ENCODE measurements at places on chromosomes 1 and 21.
A peak's percentile ranks its signal among the peaks of the same experiment; 100 is the strongest.

DNA sequence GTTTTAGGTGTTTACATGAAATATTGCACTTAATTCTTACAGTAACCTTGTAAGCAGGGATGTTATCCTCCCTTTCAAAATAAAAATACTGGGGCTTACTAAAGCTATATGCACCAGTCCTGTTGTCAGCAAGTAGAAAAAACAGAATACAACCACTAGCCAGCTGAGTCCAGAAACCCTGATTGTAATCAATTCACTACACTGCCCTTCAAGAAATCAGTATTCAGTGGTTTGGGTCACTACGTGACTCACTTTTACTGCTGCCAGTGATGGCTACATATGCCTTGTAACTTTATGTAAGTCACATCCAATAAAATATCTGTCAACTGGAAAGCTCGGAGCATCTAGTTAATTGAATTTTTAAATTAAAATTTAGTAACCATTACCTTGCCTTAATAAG, 376.3 kb upstream of the DEPDC1 start:
- DNase-seq: no peak

DNA sequence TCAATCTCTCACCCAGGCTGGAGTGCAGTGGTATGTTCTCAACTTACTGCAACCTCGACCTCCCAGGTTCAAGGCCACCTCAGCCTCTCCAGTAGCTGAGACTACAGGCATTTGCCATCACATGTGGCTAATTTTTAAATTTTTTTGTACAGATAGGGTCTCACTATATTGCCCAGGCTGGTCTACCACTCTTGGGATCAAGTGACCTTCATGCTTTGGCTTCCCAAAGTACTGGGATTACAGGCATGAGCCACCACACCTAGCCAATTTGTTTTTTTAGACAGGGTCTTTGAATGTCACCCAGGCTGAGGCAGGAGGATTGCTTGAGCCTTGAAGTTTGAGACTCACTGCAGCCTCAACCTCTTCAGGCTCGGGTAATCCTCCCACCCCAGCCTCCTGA, 10.2 kb upstream of the USP48 start:
- no peak for DNase-seq

- DNase-seq: no peak
These were observed 668.2 kb downstream of the KIF26B start for GRCh38 chr1:245822996-245823395.

DNA sequence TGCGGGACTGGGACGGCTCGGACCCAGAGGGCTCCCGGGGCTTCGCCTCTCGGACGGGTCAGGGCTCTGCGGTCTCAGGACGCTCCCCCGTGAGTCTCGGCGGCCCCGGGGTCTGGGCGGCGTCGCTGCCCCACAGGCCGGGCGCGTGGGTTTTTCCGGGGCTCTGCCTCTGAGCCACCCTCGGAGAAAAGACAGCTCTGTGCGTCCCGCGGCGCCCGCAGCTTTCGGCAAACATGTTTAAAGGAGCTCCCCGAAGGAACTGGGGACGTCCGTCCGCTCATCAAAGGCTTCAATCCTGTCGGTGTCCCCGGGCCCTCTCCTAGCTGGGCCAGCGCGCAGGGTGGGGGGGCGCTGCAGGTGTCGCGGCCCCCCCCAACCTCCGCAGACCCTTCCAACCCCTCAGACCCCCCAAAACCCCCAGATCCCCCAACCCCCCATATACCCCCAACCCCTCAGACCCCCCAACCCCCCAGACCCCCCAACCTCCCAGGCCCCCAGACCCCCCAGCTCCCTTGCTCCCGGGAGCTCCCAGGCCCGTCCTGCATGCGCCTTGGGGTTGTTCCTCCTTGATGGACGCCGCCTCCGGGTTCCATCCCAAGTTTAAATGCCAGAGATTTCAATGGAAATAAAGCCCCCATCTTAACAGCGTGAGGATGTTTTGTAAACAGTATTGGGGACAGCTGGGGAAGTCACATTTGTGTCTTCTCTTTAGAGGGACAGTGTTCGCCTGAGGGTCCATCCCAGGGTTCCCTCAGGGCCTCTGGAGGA, 996 bp upstream of the C1orf159 start:
- peak; percentile 35 for DNase-seq

DNA sequence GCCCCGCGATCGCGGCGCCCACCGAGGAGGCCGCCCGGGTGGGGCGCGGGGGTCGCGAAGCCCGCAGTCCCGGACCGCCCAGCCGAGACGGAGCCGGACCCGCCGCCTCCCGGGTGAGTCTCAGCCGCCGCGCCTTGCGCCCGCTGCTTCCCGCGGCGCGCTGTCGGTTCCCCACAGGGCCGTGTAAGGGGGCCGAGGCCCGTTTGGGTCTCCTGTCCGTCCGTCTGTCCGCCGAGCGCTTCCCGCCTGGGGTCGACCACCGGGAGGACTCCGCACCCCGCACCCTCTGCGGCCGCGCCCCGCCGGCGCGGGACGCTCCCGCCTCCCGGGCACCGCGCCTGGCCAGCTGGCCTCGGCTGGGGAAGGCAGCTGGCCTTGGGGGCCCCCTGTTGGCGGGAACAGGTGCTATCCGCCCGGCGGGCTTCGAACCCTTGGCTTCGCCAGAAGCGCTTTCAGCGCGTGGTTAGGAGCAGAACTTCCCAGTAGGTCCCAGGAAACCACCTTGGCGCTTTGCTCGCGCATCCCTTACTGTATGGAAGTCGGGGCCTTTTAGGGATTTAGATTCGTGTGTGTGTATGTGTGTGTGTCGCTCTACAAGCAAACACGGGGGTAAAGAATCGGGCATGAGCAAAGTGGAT, 414 bp downstream of the TMEM51 start:
- peak; percentile 84 for DNase-seq

GRCh38 chr1:179825798-179826460, 51.7 kb downstream of the TOR1AIP2 start:
- no peak for DNase-seq

- DNase-seq: no peak
These were observed 155.9 kb upstream of the ZC3H12A start for GRCh38 chr1:37318490-37318889.

- no peak for DNase-seq
These were observed 57.4 kb upstream of the TMPRSS15 start for GRCh38 chr21:18460979-18461378.

- DNase-seq: no peak
These were observed 8.5 kb upstream of the ERG start for GRCh38 chr21:38506661-38507281.

GRCh38 chr1:230255991-230256390, 170.1 kb downstream of the PGBD5 start:
- no peak for DNase-seq

Measured in NCI-H82 (cell line).